ENCODE measurements at places on chromosomes 2 and 18.

DNA sequence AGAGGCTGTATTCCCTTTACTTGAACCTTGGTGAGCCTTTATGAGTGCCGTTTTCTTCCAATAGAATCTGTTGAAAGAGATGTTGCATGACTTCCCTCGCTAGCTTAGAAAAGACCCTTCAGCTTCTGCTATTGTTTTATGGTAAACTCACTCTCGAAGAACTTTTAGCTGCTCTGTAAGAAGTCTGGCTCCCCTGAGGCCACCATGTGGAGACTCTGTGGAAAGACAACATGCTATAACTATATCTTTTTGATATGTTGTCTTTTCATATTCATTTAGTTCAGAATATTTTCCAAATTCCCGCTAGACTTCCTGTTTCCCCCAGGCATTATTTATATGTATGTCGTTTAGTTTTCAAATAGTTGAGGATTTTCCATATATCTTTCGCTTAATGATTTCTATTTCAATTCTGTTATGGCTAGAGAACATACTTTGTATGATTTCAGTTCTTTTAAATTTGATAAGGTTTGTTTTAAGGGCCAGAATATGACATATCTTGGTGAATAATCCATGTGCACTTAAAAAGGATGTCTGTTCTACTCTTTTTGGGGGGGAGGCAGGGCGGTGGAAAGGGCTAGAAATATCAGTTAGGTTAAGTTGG, 64.1 kb downstream of the PTPN4 start:
- DNase-seq: peak; percentile 41

GRCh38 chr2:42338567-42339190, 22.3 kb downstream of the COX7A2L start:
- peak; percentile 56 for DNase-seq

GRCh38 chr18:36692371-36692770, 136.4 kb downstream of the TPGS2 start:
- no peak for DNase-seq

DNA sequence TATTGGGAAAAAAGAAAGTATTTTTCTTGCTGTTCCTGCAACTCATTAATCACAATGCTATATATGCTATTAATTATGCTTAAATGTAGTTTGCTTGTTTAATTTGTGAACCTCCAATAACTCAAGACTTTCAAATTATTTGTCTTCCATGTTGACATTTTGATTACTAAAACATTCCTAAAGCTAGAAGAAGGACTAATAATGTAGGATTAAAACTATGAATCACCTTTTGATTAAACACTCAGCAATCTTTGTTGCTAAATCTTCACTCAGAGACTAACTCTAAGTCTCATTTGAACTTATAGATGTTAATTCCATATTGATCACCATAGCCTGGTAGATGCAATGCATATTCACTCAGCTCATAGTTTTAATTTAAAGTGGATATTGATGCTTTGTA, 524.6 kb upstream of the ZEB2 start:
- no peak for DNase-seq

DNA sequence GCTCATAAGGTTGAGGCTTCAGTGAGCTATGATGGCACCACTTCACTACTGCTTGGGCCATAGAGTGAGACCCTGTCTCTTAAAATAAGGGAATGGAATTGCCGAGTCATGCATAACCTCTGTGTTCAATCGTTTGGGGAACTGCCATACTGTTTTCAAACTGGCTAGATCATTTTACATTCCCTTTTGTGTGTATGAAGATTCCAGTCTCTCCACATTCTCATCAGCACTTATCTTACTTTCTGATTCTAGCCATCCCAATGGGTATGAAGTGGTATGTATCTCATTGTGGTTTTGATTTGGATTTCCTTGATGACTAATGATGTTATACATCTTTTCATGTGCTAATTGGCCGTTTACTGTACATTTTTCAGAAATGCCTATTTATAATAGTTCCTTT, 23.7 kb downstream of the MARCHF7 start:
- no peak for DNase-seq

DNA sequence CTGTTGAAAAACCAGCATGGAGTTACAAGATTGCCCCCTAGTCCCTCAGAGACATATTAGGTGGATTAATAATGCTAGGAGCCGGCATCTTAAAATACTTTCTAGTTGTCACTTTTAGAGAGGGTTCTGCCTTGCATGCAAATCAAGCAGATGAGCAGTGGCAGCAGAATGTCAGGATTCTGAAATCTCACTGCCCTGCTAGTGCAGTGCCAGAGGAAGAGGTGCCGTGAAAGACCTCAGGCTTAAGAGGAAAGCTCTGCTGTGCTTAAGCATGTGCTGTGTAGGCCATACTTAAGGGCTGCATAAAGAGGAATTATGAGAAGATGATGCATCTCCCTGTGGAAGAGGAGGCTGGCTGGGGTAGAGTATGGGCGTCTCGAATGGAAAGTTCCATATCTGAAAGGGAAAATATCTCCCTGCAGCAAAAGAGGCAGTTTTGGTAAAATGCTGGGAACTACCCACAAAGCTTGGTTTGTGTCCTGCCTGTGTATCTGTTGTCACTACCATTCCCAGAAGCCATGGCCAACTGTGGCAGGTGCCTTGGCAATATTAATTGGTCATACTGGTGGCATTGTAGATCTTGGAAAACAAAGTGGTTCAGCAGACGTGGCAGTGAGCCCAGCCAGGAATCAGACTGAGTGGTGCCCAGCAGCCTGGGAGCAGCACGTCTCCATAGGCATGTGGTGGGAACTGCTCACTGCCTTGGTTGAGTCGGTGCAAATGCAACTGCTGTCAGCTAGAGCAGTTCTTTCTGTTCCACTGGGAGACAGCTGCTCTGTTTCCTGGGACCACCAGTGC, 131.9 kb downstream of the EVA1A start:
- DNase-seq: peak; percentile 48

DNA sequence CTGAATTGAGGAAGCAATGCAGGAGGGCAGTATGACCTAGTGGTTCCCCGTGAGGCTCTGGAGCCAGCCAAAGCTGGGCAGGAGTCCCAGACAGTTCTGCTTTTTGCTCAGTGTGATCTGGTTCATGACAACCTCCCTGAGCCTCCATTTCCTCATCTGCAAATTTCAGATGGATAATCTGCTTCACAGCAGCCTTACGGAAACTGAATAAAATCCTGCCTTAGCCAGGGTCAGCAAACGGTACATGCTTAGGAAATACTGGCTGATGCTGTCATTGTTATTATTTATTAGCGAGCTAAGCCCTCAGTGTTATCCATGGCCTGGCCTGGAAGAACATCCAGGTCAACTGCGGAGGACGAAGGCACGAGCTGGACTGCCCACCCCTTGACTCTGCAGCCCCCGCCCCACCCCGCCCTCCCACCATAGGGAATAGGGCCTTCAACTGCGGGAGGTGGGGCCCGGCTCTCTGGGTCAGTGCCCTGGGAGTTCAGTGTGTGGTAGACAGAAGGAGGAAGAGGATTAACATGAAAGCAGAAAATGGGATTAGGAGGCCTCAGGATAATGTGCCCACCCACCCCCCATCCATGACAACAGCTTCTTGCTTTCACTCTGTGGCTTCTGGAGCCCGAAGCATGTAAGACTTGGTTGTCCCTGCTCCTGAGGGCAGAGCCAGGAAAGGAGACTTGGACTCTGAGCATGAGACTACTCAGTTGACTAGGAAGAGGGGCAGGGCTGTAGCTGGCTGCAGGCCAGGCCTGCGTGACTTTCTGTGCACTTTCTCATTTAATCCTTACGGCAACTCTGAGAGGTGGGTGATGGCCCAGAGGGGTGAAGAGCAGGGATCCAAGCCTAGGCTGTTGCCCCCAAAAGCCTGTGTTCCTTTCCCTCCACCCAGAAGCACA, 13.1 kb downstream of the PKDCC start:
- DNase-seq: peak; percentile 56

GRCh38 chr2:72917138-72917876, at the start of gene EMX1:
TSS of gene EMX1 (plus strand) at chr2:72917519. CDS start at chr2:72917853, 334 bp downstream.
- peak; percentile 35 for DNase-seq

DNA sequence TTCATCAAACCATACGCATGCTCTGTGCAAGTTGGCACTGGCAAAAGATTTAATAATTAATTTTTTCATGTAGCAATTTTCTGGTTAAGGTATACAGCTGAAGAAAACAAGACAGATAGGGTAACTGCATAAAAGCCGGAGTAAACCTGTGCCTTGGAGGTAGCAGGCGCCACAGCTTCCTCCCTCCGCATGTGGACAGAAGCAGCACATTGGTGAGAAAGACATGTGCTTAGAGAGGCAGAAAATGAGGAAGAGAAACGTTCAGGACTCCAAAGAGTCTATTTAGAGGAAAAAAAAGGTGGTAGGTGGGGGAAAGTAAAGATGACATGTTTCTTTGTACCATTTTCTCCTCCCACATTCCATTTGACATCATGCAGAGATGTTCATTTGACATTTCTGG, 9.3 kb downstream of the ST6GAL2 start:
- no peak for DNase-seq

GRCh38 chr2:74792282-74792681, 41.6 kb upstream of the HK2 start:
- DNase-seq: no peak

GRCh38 chr2:8427211-8427610, 254.6 kb upstream of the ID2 start:
- DNase-seq: no peak

DNA sequence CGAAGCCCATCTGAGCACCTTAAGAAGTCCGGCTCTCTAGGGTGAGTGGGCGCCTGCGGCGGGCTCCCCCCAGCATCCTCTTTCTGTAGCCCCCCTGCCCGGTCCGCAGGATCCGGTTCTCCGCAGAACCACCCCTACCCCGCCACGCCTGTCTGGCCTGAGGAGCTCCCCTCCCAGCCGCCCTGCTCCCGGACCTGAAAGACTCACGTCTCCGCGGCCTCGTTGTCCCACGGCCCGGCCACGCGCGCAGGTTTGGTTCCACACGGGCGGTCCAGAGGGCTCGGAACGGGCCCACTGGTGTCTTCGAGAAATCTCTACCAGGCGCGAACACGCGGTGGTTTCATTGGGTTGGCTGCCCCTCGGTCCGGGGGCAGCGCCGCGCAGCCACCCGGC, 237 bp downstream of the SLC39A6 start:
- no peak for DNase-seq

DNA sequence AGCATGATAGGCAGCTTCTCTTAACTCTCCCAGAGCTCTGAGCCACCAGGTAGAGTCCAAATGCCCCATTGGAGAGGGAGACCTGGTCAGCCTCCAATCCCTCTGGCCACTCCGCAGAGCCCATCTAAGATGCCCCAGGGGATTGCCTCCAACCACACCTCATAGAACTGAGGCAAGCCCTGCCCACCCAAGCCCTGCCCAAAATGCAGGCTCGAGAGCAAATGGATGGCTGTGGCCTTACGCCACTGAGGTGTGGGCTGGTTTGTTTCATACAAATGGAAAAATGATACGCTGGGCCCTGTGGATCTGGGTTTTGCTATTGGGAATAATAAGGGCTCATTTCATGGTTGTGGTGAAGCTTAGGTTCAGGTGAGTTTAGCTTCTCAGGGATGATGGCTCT, 3.0 kb upstream of the TFCP2L1 start:
- DNase-seq: no peak

DNA sequence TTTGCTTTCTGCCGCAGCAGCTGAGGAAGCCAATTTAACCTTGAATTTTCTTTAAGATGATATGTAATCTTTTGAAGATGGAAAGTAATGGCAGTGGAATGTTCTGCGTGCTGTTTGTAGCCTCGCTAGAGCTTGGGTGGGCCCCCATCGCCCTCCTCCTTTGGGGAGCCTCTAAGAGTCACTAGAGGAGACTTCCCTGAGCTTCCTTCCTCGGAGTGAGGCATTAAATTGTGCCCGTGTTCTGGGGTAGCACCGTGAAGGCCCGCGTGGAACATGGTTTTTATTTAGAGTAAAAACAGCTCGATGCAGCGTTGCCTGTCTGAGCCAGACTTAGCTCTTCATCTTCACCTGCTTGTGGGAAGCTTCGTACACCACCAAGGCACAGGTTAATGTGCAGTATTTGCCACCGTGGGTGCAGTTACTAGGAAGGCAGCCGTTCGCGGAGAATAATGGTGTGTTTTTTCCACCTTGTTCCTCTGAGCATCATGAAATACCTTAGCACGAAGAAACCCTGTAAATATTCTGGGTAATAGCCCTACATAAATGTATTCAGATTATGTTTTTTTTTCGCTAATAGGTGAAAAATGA, 38.5 kb downstream of the NCK2 start:
- no peak for DNase-seq

DNA sequence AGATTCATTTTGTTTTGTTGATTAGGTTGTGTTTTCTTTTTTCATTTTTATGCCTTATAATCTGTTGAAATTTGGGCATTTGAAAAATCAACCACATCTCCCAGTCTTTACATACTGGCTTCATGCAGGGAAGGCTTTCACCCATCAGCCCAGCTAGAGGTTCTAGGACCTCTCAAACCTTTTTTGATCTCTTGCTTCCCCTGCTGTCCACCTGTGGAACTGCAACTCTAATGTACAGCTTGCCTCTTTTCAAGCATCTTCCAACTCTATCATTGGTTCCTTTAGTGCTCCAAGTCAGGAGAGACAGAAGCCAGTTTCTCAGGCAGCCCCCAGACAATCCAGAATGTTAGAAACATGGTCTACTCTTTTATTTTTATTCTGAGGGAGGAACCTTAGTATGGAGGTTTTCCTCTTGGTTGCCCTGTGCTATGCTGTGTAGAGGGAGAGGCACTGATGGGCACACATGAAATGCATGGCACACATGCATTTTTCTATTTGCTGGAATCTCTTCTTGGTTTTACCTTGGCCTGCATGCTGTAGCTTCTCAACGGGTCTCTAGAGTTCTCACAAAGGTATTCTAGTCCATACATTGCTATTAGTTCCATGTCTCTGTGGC, 107.2 kb upstream of the L3MBTL4 start:
- DNase-seq: no peak

- DNase-seq: no peak
These were observed 128.3 kb downstream of the ACOXL start for GRCh38 chr2:110860630-110861029.

GRCh38 chr18:50726960-50727589, 92.7 kb downstream of the MRO start:
- DNase-seq: peak; percentile 68

DNA sequence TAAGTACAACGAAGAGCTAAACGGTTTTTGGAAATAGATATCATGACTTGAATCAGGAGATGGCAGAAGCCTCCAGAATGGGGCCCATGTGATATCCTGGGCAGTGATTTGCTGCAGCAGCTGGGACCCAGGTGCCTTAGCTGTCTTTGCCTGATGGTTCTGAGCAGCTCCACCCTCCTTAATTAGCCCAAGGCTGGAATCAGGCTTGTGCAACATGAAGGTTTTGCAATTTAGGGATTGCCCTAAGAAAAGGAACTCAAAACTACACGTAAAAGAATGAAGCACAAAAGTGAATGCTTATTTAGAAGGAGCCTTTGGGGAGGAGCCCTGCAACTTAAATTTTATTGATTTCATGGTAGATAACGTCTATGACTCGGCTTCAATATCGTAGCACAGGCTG, 17.3 kb upstream of the CNDP2 start:
- DNase-seq: no peak

DNA sequence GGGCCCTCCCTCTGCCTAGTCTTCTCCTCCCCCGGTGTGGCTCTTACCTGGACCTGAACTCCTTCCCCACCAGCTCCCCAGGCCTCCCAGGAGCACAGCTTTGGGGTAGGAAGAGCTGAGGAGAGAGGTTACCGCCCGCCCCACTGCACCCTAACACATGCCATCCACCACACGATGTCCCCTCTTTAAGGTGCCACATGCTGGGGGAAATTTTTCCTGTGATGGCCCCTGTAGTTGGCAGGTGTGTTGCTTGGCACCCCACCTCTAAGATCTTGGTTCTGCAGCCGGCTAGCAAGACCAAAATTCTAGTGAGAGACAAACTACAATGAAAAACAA, 6.9 kb upstream of the TEX261 start:
- DNase-seq: no peak

- DNase-seq: no peak
These were observed 8.2 kb upstream of the KCTD1 start for GRCh38 chr18:26556573-26556972.

All from Ammon's horn (tissue), 1 donor.